ENCODE measurements at places on chromosomes 16 and 17.

- DNase-seq = no peak
These were observed 124.7 kb downstream of the C16orf78 start for GRCh38 chr16:49498264-49498663.

DNA sequence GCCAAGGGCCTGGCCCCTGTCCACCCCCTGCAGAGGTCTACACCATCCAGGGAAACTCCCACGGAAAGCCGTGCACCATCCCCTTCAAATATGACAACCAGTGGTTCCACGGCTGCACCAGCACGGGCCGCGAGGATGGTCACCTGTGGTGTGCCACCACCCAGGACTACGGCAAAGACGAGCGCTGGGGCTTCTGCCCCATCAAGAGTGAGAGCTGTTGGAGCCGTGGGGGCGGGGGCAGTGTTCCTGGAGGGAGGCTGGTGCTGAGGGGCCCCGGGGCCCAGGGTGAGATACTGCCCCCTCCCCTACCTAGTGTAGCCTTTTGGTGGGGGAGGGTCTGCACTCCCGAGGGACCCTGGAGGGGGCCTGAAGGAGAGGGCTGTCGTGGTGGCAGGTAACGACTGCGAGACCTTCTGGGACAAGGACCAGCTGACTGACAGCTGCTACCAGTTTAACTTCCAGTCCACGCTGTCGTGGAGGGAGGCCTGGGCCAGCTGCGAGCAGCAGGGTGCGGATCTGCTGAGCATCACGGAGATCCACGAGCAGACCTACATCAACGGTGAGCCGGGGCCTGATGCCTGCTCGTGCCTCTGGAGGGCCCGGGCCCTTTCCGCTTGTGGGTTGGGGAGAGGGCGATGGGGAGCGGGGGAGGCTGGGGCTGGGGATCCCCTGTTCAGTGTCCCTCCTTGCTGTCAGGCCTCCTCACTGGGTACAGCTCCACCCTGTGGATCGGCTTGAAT lies 38.8 kb downstream of the MRC2 start:
- DNase-seq = no peak

DNA sequence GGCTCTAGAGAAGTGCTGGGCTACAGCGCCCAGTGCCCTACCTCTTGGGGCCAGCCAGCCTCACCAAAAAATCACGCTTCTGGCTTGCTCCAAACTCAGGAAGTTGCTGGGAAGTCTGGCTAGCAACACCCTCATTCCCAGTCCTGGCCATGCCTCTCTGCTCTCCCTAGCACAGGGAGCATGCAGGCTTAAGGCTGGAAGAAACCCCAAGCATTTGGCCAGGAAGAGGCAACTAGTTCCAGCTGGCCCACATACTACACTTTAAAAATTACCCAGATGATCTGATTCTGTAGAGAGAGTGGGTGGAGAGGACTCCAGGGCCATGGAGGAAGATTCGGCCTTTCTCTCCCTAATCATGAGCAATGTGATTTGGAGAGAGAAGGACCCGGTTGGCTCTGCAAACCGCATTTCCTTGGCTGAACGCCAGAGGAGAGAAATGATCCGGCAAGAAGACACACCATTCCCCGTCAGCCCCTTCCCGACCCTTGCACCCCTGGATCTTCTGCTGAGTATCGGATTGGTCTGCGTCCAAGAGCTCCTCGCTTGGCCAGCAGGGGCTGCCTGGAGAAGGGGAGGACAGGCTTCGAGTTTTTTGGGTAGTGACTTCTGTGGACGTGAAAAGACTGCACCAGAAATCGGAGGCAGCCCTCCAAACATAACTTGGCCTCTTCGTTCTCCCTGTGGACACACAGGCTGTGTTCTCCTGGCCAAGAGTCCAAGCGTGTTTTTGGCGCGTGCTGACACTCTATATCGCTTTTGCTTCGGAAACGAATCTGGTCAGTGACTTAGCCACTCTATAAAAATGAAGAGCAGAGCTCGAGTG lies 406.3 kb downstream of the WWOX start:
- DNase-seq = no peak

DNA sequence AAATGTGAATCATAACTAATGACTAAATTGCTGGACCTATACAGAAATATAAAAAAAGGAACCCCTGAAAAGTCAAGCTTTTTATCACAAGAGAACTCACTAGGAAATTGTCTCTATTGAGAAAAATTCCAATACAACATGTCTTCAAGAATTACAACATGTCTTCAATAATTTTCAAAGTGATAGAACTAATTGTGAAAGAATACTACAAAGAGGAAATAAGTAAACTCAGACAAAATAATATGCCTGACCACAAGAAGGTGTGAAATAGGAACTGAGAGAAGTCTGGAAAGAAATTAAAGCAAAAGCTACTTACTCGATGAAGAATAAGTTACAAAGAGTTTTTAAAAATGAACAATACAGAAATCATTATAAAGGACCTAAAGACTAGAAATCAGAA lies 29.9 kb upstream of the OR1G1 start:
- no peak for DNase-seq

GRCh38 chr17:35764123-35764991 lies 3.7 kb downstream of the C17orf50 start:
- DNase-seq = peak; percentile 95

GRCh38 chr16:52863000-52863399 lies 189.7 kb downstream of the CHD9NB start:
- DNase-seq = no peak

GRCh38 chr17:52148288-52148968 lies 10.1 kb downstream of the CA10 start:
- DNase-seq = no peak

DNA sequence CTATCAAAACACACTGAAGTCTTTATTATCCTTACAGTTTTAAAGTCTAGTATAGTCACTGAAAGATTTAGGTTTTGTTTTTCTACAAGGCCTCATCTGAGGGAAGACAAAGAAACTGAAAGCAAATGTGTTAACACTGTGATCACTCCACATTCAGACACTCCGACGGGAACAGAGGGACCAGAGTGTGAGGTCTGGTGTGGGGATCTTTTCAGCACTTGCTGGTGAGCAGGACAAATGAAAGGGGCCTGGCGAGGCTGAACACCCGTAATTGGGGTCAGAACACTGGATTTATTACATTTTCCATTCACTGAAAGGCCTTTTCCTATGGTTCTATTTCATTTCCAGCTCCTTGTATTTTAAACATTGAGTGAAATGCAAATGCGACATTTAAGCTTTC lies 910.5 kb downstream of the CDH11 start:
- no peak for DNase-seq

GRCh38 chr16:55264949-55265348 lies 59.1 kb upstream of the IRX6 start:
- DNase-seq = no peak

- DNase-seq = no peak
These were observed 5.0 kb downstream of the SGCA start for GRCh38 chr17:50170662-50171370.

GRCh38 chr17:49600949-49601348 lies 25.3 kb downstream of the NXPH3 start:
- DNase-seq = no peak

- no peak for DNase-seq
These were observed 4.1 kb downstream of the BICDL2 start for GRCh38 chr16:3032624-3033023.

DNA sequence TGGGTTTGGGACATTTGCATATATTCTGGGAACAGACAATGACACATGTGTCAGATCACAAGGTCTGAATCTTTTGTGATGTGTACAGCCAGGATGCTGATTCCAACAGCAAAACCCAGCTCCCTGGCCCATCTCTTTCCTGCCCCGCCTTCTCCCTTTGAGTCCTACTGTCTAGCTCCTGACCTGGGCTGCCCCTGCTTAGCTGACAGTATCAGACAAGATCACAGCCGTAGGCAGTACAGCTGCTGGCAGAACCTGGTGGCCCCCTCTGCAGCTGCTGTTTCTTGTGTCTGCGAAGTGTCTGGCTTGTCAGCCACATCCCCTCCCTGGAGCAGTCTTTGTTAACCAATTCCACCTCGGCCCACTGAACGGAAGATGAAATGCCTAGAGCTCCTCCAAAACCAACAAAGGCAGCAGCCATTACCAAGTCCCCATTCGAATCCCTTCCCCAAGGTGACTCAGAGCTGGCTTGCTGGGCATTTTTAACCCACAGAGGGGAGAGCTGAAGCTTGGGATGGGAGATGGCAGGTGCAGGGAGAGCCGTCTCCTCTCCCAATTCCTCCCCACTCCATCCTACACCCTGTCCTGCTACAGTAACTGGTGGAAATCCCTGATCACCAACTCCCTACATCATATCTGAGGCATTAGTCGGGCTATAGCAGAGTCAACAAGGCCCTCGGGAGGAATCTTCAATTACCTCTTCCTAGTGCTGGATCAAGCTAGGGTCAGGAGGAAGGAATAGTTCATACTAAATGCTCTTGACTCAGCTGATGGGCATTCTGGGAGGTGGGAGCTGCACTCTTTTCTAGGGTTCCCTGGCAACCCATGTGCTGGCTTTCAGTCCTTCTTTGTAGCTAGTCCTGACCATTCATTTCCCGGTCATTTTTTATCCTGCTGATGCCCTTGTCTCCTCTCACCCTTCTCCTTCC lies 5.8 kb downstream of the PIPOX start:
- peak; percentile 93 for DNase-seq

- peak; percentile 33 for DNase-seq
These were observed 22.2 kb downstream of the SERPINF1 start for GRCh38 chr17:1783834-1784611.

- no peak for DNase-seq
These were observed 35.6 kb upstream of the ZNF750 start for GRCh38 chr17:82875407-82875856.
